Activated CD4-positive, alpha-beta memory T cell treated with anti-CD3 and anti-CD28 coated beads, Interleukin-2, amount 10 ng/mL, durations not matched to agents 7 days and 5 days (primary cell): ENCODE measurements at places on chromosomes 6 and 20. TPM values are rescaled to one million over a fixed set of nuclear protein-coding genes. Genes with fewer than 3 reads are reported as not detected.

CCDC170 gene
- total RNA-seq: not detected

FKBP1C gene
- total RNA-seq: 0.55 TPM

DNA sequence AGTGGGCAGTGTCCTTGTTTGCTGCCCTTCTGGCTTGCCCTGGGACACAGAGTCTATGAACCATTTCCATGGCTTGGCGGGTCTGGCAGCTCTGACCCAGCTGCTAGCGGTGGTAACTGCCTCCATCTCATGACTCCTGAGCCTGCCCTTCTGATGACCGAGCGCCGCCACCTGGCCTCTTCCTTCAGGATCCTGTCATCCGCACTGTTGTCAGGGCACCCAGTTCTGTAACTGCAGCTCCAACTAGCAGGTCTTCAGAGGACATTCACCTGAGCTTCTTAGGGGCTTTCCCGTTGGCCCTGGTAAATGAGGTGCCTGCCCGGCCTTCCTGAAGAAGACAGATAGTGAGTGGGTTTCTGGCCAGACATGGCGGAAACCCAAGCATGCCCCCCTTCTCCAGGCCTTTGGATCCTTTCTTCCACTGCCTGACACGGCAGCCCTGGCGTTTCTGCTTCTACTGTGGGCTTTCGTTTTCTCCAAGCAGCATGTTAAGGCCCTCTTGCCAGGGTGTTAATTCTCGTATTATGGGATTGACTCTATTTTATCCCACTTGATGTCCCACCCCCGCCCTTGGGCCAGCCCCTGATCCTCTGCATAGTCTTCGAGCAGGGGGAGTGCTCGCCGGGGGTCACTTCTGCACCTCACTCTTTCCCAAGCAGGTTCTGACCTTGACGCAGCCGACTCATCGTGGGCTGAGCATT, 24.7 kb downstream of the PACSIN1 start:
- no peaks in the 10 kb centered on the region for H3K27me3 ChIP-seq
- no peak overlapping the region for H3K4me3 ChIP-seq
- DNase-seq: no peak
- no peaks in the 10 kb centered on the region for H3K36me3 ChIP-seq
- peaks cover 15% of the 10 kb centered on the region for H3K4me1 ChIP-seq

DNA sequence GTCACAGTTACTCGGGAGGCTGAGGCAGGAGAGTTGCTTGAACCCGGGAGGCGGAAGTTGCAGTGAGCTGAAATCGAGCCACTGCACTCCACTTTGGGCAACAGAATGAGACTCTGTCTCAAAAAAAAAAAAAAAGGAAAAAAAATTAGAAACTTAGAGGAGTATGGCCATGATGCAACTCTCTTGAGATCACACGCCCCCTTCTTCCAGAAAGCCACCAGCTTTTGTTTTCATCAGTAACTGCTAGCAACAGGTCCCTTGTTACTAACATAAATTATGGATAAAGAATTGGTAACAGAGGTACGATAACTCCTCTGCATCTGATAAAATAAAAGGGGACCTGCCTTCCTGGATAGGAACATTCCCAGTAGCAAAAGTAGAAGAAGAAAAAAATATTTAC, 308.2 kb downstream of the CD83 start:
- no peaks in the 10 kb centered on the region for H3K27me3 ChIP-seq
- H3K36me3 ChIP-seq: peaks cover 7% of the 10 kb centered on the region
- H3K4me1 ChIP-seq: peaks cover 22% of the 10 kb centered on the region
- no peak overlapping the region for H3K27ac ChIP-seq
- no peak for DNase-seq

- no peak overlapping the region for H3K27ac ChIP-seq
- H3K36me3 ChIP-seq: no peaks in the 10 kb centered on the region
- H3K4me3 ChIP-seq: no peak overlapping the region
- H3K4me1 ChIP-seq: peaks cover 2% of the 10 kb centered on the region
Observed at GRCh38 chr6:46039646-46040045, 24.0 kb upstream of the CLIC5 start.

DNA sequence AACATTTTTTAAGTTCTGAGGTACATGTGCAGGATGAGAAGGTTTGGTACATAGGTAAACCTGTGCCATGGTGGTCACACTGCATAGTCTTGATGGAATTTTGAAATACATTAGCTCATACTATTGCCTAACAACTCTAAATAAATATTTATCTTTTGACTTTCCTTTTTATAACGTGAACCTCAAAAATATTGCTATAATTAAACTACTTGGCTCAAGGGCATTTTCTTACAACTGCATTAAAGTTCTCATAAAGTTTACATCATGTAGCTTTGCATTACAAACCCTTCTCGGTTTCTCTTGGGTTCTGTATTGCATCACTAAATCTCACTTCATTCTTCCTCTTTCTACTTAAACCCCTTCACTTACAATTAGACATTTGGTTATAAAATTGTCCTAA, 636.0 kb upstream of the PTCHD4 start:
- no peak overlapping the region for H3K27ac ChIP-seq
- H3K27me3 ChIP-seq: no peaks in the 10 kb centered on the region
- H3K36me3 ChIP-seq: no peaks in the 10 kb centered on the region
- H3K4me3 ChIP-seq: no peak overlapping the region
- DNase-seq: no peak

DNA sequence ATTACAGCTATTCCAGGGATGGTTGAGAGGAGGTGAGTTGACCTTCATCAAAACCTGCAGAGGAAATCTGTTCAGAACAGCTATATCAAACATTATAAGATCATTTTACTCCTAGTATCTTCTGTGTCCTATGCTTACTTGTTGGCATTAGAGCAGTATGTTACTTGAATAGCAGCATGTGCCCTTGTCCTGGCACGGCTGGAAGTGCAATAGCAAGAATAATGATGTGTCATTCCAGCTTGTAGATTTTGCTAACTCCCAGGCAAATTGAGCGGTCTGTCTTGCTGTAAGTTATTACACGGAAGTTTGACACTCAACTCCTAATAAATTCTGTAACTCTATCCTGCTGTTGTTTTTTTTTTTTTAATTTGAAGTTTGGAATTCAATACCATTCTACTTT, 385.5 kb downstream of the TENT5A start:
- H3K36me3 ChIP-seq: no peaks in the 10 kb centered on the region
- DNase-seq: no peak
- H3K4me3 ChIP-seq: no peak overlapping the region
